ENCODE measurements at places on chromosomes 4 and X.

- DNase-seq: no peak
Observed at GRCh38 chrX:97398030-97398551, 514.4 kb downstream of the RPA4 start.

DNA sequence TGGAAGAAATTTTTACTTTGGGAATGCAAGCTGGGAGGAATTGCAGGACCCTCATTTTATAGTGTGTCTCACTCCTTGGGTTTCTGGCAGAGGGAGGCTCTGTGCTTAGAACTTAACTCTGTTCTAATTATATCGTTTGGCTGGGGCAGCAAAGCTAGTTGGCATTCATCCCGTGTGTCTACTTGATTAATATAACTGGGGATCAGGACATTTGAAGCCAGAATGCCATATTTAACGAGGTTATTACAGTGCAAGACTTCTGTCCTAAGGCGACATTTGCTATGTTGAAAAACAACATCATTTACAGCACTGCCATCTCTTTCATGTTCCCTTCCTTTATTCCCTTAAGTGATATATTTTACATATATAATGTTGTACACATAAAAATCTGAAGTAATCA is 179.1 kb upstream of the TBC1D9 start:
- no peak for DNase-seq

GRCh38 chr4:6701371-6701770 is 7.7 kb downstream of the S100P start:
- DNase-seq: peak; percentile 36

DNA sequence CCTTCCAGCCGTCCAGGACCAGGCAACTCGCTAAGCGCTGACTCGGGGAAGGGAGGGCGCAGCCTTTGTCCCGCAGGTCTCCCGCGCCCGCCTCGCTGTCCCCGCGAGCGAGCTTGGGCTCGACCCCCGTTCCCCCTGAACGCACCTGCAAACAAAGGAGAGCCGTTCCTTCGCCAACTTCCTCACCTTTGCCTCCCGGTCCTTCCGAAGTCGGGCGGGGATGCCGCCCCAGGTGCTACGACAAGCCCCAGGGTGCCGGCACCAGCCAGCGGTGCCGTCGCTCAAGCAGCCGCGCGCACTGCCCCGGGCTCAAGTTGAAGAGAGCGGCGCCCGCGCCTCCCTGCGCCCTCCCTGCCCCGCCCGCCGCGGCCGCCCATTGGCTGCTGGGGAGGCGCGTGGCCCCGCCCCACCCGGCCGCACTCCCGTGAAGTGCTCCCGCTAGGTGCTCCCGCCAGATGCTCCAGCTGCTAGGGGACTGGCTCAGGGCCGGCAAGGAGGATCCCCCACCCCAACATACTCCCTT is 107.1 kb downstream of the NSUN7 start:
- peak; percentile 22 for DNase-seq

GRCh38 chr4:166162327-166162726 is 289.3 kb downstream of the TLL1 start:
- DNase-seq: no peak

DNA sequence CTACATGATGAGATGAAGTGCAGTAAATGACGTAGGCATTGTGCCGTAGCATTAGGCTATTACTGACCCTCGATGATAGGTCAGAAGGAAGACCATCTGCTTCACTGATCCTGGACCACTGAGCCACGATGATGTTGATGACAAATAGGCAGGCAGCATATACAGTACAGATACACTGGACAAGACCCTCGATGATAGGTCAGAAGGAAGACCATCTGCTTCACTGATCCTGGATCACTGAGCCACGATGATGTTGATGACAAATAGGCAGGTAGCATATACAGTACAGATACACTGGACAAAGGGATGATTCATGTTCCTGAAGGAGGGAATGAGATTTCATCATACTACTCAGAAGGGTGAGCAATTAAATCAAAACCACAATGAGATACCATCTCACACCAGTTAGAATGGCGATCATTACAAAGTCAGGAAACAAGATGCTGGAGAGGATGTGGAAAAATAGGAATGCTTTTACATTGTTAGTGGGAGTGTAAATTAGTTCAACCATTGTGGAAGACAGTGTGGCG is 50.9 kb downstream of the BEND4 start:
- DNase-seq: no peak

- no peak for DNase-seq
Observed at GRCh38 chr4:87659247-87659931, 9.3 kb downstream of the DMP1 start.

DNA sequence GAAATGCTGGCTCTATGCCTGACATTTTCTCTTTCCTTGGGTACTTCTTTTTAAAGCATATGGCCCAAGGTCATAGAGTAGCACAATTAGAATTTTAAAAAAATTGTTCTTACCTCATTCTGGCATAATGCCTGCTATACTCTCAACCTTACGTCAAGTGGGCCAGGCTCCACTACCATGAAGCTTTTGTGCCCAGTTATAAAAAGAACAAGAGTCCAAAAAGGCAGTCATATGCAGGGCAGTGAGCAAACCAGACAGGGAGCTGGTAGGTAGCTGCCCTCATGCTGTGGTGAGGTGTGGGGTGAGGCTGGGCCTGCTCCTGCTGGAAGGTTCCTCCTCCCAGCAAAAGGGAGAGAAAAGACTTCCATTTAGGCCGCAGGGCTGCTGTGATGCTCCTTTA is 64.4 kb upstream of the UCP1 start:
- no peak for DNase-seq

GRCh38 chr4:26424838-26425237 is 65.4 kb downstream of the CCKAR start:
- no peak for DNase-seq

DNA sequence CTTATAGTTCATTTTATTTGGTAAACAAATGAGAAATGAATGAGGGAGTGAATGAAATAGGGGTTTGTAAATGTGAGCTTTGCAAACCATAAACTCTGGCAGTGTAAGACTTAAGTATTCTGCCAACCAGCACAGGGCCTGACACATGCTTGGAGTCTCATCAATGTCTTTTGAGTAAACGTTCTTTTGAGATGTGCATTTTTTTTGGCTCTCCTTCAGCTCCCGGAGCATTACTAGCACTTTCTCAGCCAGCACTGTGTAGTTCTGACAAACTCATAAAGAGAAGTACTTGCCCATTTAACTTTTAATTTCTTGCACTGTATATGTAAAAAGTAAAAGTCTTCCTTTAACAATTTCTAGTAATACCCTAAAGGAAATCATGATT is 245.3 kb downstream of the HS3ST1 start:
- no peak for DNase-seq

- no peak for DNase-seq
Observed at GRCh38 chr4:48329976-48330375, 11.4 kb upstream of the SLAIN2 start.

DNA sequence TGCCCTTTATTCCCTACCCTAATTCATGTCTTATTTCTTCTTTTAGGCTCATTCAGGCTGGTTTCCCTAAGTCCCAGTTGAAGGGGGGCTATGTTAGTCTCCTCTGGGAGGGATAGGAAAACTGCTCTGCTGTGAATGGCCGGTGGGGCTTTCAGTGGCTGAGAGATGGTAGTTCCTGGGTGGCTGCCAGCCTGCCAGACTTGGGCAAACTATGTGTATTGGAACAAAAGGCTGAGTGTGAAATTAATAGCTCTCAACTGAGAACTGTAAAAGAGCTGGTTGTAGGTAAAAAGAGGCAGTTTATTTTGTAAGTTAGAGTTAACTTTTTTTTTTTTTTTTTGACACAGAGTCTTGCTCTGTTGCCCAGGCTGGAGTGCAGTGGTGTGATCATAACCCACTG is 28.8 kb downstream of the ARHGAP10 start:
- no peak for DNase-seq

GRCh38 chrX:38960137-38960536 is 158.9 kb downstream of the MID1IP1 start:
- no peak for DNase-seq

DNA sequence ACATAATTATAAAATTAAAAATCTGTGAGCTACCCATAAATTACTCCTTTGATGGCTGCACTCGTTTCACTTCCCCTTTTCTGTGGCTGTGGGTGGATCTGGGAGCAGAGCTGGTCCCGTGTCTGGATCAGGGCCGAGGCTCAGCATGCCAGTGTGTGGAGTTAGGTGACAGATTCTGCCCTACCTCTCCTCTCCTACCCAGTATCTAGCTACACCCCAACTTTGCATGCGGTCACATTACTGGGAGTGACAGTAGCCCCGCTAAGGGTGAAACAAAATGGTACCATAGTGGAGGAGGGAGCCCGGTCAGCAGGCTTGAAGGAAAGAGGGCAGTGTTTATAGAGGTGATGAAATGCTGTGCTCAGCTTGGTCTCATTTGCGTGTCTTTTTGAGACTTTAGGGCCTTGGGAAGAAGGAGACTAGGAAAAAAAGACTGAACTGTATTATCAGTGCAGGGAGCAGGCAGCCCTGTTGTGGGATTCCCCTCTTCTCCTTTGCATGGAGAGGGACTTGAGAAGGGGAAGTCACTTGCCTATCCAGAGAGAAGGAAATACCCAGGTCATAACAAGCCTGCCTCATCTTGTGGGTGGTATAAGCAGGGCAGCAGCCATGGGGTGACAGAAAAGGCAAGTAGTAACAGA is 48.4 kb downstream of the ARHGAP10 start:
- no peak for DNase-seq

- no peak for DNase-seq
Observed at GRCh38 chr4:29805245-29805644, 914.9 kb upstream of the PCDH7 start.

DNA sequence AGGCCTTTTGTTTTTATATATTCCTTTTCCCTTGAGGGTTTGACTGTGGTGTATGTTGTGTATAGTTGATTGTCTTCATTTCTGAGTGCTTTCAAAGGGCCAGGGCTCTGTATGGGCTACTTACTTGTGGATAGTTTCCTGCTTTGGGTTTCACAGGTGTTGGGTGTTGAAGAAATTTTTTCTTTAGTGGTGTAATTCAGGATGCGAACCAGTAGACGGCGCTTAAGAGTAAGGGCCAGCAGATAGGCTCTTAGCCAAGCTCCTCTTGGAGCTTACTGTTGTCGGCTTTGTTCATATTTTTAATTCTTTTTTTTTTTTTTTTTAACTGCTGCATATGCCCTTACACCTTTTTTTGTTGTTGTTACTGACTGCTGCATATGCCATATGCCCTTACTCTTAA is 276.3 kb upstream of the GALNT7 start:
- no peak for DNase-seq

DNA sequence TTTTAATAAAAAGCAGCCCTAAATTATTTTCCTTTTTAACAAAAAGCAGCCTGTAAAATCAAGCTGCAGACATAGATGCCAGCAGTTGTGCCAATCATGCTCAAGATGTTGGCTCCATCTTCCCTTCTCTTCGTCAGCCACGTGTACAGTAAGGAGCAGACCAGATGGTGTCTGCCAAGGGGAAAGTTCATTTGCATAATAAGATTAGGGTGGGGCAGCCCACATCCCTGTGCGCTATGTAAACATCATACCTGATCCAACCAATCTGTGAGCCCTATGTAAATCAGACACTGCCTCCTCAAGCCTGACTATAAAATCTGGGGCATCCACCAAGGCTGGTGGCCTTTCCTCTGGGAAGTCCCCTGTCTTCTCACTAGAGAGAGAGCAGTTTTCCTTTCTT is 23.1 kb upstream of the C1GALT1C1 start:
- DNase-seq: no peak

DNA sequence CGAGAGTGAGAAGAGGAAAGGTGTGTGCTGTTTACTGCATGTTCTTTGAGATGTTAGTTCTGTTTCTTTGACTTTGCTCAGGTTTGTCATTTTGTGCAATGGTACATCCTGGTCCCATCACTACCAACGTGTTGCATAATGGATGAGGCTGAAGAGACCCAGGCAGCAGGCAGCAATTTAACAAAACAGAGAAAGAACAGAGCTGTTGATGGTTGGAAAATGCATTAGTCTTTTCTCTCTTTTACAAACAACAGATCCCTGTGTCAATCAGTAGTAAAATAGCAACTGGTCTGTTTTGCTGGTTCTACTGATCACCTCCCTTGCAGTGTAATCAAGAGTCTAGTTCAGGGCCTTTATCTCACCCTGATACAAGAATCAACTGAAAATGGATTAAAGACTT is 64.8 kb upstream of the LIMCH1 start:
- DNase-seq: no peak

DNA sequence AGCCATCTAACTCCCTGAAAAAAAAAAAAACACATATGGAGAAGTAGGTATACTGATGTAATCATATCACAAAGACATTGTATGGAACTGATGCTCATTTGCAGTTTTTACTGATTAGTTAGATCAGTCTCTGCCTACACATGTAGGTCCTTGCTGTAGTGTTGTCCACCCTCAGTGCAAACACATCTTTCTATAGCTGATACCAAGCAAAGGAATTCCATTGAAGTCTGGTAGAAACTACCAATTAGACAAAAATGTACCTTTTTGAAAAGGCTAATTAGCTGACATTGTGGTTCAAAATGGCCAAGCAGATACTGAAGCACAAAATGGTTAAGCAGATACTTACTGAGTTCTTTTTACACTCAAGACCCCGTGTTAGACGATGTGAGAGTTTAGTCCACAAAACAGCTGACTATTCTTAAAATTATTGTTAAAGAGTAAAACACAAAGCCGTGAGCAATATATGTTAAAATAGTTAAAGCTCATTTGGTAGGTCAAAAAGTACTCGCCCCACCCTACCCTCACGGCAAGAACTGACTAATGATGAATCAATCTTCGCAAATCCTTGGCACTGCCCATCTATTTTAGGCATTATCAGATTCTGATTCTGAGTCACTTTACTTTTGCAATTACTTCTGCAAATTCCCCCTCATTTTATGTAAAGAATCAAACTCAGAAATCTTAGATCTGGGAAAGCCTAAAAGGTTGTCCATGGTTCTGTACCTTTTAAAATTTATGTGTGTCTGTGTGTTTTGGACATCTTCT is 40.4 kb downstream of the COL4A6 start:
- no peak for DNase-seq

GRCh38 chr4:171956678-171957077 is 143.5 kb downstream of the GALNTL6 start:
- DNase-seq: no peak

- DNase-seq: no peak
Observed at GRCh38 chrX:53356186-53356585, 66.3 kb downstream of the SMC1A start.

DNA sequence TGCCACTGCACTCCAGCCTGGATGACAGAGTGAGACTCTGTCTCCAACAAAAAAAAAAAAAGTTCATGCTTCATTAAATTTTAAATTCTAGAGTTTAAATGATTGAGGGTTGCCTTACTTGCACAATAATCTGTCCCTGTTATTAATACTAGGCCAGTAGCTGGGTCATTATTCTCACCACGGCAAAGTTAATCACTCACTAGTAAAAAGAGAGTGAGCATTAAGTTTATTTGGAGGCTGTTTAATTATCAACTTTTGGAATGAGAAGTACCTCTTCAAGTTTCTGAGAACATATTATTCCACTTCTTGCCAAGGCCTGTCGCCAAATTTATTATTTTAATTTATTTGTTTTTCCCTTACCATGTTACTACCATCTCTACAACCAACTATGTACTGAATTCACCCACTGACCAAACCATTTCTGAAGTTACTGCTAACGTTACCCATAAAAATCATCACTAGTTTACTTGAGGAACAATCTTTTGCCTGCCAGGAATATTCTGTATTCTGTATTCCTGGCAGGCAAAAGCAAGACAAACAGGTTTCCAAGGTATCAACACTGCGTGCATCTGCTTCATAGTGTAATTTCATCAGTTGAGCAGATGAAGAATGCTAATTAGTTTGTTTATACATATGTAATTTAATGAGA is 26.5 kb downstream of the GUCY1A1 start:
- no peak for DNase-seq
